ENCODE measurements at places on chromosomes 4 and X.

DNA sequence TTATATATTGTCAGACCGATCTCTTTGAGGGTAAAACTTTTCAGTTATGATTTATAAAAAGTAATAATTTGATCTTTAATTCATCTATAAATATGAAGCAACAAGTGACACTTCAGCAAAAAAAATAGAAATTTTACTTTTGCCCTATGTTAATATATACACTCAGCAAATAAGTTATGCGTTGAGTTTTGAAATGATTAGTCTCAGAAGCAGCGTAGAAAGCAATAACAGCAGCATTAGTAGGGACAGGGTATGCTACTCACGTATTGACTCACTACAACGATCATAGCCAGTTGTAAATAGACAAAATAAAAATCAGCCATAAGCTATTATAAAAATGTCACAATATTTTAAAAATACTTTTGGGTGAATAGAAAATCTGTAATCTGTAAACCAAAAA, 1229.2 kb downstream of the ADGRL3 start:
- DNase-seq = no peak

GRCh38 chr4:186627226-186627865, 72.0 kb upstream of the MTNR1A start:
- peak; percentile 16 for DNase-seq

DNA sequence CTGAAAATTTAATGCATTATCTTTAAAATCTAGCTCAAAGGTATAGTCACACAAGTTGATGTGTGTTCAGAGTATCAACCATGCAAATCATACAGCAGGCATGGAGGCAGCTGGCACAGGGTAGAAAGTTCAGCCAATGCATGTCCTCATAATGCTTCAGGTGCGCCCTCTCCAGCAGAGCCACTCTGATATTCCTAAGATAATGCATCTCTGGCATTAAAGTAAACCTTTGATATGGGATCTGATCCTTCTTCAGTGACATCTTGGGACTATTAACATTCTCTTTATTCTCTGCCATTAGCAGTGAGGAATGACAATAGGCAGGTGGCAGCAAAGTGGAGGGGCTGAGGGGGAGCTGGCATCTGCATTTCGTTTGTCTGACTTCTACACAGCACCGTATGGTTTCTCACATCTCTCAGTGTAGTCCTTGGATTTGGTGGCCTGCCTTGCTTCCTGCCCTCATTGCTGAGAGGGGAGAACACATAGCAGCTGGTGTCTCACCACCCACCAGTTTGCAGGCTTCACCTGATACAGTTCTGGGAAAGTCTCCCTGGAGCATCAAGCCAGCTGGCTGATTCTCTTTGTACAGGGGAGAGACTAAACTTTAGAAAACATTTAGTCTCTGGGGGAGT, 168.7 kb upstream of the TBC1D9 start:
- no peak for DNase-seq

- peak; percentile 64 for DNase-seq
These were observed at the start of gene NALF2 for GRCh38 chrX:69503782-69504625. NALF2 (plus strand) TSS chrX:69504326; CDS start chrX:69505283, 957 bp downstream.

DNA sequence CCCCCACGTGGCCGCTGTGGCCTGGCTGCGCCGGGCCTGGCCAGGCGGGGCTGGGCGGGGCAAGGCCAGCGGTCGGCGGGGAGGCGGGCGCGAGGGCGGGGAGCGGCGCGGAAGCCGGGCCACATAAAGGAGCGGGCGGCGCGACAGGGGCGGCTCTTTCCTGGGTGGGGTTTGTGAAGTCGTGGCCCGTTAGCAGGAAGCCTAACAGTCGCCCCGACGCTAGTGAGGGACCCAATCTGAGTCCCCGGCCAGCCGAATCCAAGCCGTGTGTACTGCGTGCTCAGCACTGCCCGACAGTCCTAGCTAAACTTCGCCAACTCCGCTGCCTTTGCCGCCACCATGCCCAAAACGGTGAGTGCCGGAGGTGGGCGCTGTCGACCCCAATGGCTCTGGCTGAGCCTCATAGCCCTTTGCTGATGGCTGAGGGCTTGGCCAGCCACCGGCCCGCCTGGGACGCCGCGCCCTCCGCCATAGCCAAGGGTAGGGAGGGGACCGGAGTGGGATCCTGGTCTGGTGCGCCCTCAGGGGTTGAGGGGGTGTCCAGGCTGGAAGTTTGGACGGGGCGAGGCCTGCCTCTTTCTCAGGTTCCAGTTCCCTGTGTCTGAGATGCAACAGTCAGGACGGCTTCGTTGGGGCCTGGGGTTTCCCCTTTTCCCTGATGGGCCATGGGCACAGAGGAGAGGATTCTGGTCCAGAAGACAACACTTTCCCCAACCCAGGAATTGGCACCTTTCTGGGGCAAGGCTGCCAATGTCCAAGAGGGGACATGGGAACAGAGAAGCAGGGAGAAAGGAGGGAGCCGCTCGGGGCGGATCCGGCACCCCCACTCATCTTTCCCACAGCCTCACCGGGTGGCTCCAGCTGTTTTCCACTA, at the start of gene MSN:
Gene MSN (plus strand): TSS at position 152 of the 874 bp plus-strand sequence. CDS start 188 bp downstream, at position 340.
- peak; percentile 86 for DNase-seq

GRCh38 chr4:189088780-189089179, 851.9 kb upstream of the FRG1 start:
- DNase-seq = peak; percentile 8

GRCh38 chr4:98508829-98509598, 149.4 kb downstream of the TSPAN5 start:
- DNase-seq = no peak

DNA sequence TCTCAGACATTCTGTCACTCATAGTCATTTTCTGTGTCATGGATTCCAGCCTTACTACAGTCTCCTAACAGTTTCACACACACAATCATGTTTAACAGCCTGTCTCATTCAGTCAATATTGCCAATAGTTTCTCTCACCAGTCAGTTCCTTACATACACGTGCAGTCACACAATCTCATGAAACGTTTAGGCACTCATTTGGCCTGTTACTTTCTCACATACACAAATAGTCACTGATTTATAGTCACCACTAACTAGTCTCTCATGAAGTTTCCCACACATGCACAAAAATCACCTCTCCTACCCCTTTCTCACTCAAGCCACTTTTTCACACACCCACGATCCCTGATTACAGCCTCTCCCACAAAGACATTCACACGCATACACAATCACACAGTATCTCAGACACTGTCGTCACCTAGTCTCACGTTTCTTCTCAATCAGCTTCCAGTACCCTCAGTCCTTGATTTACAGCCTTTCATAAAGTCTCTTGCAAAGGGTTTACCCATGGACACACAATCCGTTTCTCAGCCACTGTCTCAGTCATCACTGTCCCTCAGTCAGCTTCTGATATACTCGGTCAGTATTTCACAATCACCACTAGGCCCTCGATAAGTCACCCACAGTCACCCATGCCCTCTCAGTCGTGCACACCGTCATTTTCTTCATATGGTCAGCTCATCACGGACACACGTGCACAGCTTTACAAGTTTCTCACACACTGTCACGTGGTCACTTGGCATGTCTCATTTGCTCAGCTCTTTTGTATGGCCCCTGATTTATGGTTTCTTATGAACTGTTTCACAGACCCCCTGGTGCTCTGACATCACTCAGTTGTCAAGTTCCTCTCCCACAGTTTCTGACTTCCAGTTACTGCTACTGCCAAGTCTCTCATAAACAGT, 4.2 kb upstream of the CFP start:
- DNase-seq = no peak

DNA sequence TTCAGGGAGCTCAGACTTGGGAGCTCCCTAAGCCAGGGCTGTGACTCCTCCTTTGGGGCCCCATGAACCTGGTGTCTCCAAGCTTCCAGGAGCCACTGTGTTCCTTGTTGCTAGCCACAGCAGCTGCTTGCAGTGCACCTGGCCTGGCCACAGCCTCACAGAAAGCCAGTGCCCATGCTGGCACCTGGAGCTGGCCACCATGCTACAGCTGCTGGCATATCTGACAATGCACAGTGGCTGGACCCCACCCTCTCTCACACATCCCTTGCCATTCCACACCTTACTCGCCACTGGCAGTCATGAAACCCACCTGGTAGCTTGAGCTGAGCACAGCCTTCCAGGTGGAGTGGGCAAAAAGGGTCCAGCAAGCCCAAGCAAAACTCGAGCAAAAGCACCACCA, 441.7 kb downstream of the ARAP2 start:
- DNase-seq = no peak

DNA sequence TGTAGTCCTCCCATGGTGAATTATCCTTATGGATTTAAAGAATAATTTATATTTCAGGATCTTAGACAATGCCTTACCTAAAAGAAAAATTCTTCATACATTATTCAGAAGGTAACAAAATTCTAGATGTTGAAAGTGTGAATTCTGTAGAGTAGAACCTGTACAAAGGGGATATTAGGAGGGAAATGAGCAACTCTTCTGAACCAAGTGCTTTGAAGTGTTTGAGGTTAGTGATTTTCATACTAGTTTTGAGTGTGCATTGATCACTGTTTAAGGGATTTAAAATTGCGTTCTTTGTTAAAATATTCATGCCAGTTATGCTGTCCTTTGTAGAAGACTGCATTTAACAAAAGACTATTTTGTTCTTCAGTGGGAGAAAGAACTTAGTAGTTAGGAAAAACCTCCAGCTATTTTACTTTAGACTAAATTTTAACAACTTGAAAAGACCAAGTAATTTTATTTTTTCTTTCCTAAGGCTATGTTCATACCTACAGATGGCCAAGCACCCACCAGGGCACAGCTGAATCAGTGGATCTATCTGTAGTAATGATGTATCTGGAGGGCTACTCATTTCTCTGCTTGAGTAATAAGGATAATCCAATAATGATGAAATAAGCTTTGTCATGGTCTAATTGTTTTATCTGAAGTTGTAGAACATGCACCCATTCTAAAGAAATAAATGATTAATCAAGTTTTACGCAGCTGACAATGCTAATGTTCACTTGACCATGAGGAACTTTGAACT, 134.3 kb upstream of the RPS6KA6 start:
- DNase-seq = no peak

GRCh38 chr4:40316782-40317635, 18.1 kb upstream of the CHRNA9 start:
- peak; percentile 75 for DNase-seq

DNA sequence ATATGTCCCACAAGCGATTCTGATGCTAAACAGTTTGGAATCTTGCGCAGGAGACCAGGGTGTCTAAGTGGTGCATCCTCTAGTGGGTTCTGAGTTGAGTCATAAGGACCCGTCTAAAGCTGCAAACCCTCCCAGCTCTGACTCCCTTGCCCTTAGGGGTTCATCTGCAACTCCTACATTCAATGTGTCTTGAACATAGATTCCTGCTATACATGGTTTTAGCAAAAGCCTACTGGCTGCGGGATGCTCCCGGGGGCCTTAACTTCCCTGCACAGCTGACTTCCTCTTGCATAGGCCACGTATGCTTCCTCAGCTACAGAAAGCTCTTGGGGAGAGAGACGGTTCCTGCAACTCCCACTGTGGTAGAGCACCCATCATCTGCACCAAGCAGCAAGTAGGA, 236.7 kb downstream of the EVC2 start:
- DNase-seq = no peak

DNA sequence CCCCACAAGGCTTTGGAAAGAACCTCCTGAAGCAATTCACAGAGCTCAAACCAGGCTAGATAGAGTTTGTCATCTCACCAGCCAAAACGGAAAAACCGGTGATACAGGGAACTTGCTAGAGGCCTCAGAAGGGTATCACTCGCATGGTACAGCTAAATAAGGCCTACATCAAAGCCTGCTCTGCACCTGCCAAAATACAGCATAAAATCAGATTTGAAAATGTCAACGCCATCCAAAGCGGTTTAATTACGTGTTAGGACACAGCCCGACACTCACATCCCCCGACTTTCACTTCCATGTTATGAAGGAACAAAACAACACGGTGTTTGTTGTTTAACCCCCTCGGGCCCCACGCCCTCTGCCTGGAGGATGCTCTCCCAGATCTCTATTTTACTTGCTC, 65.0 kb downstream of the MAPK10 start:
- no peak for DNase-seq

DNA sequence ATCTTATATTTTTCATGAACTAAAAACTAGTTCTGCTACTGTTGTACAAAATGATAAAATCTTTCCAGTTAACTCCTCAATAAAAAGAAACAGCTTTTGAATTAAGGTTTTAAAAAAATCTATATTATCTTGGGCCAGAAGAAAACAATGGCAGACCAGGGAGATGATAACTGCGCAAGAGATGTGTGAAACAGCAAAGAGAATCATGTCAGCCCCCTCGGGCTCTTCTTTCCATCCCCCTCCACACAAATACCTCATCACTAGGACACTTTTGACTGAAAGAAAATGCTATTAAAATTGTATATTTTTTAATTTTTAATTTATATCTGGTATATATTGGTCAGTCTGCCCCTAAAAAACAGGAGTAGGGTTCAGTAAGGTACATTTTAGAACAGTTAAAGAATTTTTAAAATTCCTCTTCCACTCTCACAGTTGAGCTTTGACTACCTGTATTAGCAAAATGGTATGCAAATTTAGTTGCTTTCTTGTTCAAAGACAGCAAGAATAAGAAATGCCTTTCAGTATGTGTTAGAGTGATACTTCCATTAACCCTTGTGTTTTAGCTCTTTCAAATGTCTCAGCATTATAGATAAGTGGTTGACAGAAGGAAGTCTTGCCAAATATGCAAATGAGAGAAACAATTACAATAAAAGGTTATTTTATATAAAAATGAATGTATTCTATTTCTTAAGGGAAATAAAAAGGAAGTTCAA, 36.4 kb upstream of the LCORL start:
- no peak for DNase-seq

- peak; percentile 62 for DNase-seq
These were observed 56.7 kb downstream of the ANK2 start for GRCh38 chr4:113106108-113106507.

- DNase-seq = no peak
These were observed 9.9 kb upstream of the PITX2 start for GRCh38 chr4:110632506-110633357.

DNA sequence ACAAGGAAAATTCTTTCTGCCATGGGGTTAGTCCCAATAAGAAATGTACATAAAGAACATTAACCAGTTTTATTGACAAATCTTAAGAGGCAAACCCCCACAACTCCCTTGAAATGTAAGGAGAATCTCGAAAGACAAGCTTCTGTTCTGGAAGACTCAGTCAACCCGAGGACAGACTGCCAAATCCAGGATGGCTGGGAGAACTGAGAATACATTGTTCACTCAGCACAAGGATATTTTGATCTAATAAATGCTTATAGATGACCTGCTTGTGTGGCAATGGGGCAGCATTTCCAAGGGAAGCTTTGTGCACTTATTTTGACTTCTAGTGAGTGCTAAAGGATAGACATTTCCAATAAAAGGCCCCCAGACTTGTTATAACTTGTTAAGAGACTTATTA, 280.4 kb downstream of the DHX15 start:
- DNase-seq = no peak

DNA sequence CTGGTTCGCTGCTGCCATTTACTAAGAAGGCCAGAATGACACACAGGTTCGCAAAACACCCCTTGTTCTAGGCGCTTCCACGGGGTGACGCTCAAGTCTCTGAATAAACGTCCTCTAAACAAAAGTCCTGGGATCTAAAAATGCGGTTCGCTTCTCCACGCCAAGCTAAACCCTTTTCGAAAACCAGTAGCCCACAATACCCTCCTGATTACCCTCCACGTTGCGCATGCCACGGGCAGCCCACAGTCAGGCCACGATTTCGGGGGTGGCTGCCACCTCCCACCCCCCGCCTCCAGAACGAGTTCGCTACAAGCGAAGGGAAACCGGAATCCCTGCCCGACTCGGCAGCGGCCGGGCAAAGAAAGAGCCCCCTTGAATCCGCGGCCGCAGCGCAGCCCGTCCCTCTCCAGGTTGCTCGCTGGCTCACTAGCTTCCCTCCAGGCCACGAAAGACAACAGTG, 423 bp downstream of the RPL39 start:
- DNase-seq = peak; percentile 25

- DNase-seq = no peak
These were observed 6.6 kb downstream of the GPRIN3 start for GRCh38 chr4:89301003-89301402.

GRCh38 chr4:127217586-127218229, 415.0 kb upstream of the INTU start:
- no peak for DNase-seq

Measured in GM03348 (cell line).